ENCODE measurements at places on chromosomes 5 and 9.
A peak's percentile ranks its signal among the peaks of the same experiment; 100 is the strongest.

- DNase-seq: no peak
Observed at GRCh38 chr9:127720865-127721227, 5.0 kb downstream of the TTC16 start.

- DNase-seq: no peak
Observed at GRCh38 chr9:33211695-33212393, 28.1 kb upstream of the SPINK4 start.

DNA sequence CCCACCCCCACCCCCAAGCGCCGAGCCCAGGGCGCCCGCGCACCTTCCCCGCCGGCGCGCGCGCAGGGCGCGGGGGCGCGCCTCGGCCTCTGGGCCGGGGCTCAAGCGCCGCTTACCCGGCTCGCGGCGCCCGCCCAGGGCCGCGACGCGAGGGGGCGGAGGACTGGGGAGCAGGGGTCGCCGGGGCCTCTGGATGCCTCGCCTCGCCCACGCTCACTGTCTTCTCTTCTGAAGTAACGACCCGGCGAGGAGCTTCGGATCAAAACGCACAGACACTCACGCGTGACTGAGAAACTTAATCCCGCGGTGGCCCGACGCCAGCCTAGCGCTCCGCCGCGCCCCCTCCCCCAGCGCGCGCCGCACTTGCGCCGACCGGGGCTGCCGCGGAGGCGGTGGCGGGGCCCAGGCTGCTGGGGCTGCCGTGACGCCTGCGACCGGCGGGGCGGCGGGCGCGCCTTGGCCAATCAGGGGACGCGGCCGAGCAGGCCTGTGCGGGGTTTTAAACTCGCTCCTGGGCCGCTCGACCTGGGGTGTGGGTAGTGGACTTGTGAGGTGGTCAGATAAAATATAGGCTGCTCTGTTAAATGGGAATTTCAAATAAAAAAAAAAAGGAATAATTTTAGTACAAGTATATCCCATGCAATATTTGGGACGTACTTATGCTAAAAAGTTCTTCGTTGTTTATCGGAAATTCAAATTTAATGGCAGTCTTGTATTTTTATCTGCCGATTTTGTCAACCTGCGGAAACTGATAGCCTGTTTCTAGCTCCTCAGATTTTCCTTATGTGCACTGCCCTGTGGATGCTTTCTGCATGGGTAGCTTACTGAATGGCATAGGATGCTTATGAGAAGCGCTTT is at the start of gene MPDZ:
MPDZ (minus strand) TSS at position 409 of the 858 bp plus-strand sequence. CDS start 29,377 bp downstream, outside the sequence.
- peak; percentile 71 for DNase-seq

DNA sequence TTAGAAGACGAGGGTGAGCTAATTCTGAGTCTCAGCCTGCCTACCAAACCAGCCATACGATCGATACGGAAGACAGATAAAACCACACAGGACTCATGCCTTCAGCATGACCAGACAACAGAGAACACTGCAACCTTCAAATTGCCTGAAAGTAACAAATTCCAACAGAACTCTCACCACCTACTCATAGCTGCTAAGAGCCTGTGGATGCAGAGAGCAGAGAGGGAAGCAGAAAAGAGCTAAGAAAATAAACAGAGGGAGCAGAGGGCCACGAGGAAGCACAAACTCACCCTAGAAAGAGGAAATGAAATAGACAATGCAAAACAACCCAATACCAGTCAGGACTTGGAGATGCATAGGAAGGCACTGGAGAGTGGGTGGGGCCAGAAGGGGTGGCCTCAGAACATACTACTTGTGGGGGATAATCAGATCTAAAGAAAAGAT is 86.7 kb upstream of the TAS2R1 start:
- DNase-seq: no peak

DNA sequence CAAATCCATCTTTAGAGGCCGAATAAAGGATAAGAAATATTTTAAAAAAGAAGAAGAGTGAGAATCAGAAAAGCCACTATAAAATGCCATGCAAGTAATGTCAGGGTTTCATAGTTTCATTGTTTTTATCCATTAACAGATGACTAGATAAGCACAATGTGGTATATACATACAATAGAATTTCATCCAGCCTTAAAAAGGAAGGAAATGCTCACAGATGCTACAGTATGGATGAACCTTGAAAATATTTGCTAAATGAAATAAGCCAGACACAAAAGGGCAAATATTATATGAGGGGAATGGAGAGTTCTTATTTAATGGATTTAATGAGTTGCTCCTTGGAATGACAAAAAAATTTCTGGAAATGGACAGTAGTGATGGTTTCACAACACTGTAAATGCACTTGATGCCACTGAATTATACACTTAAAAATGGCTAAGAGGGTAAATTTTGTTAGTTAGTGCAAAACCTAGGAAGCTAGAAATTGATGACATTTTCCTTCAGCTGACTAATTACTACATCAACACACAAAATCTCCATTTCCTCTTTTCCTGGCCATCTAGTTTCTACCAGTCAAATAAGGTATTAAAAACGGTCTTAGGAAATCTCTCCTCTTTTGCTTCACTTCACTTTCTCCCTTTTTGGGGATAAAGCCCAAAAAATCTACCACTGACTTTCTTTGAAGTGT is 86.6 kb downstream of the GNA14 start:
- no peak for DNase-seq

GRCh38 chr5:121138952-121139351 is 674.9 kb downstream of the PRR16 start:
- no peak for DNase-seq

DNA sequence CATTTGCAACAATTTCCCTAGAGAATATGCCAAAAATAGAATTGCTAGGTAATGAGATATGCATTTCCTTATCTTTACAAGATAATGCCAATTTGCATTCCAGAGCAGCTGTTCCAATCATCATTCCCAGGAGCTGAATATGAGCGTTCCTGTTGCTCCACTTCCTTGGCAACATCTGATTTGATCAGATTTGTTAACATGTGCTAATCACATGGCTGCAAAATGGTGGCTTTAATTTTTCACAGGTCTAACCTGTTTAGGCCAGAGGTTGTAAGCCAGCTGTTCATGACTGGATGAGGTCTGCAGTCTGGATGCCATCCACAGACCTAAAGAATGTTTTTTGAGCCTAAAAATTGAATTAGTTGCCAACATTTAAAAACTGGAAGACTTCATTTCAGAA is 220.7 kb upstream of the IL12B start:
- DNase-seq: no peak

GRCh38 chr5:134142806-134143205 is 28.3 kb downstream of the TCF7 start:
- no peak for DNase-seq

DNA sequence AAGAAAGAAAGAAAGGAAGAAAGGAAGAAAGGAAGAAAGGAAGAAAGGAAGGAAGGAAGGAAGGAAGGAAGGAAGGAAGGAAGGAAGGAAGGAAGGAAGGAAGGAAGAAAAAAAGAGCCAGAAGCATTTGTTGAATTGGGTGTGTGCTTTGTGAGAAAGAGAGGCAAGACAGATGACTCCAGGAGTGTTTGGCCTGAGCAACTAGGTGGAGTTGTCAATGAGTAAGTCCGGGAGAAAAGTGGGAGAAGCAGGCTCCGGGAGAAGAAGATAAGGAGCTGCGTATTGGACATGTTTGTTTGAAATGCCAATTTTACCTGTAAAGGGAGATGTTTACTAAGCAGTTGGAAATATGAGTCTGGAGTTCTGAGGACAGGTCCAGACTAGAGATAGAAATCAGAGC is 15.1 kb upstream of the GCNT1 start:
- DNase-seq: no peak

DNA sequence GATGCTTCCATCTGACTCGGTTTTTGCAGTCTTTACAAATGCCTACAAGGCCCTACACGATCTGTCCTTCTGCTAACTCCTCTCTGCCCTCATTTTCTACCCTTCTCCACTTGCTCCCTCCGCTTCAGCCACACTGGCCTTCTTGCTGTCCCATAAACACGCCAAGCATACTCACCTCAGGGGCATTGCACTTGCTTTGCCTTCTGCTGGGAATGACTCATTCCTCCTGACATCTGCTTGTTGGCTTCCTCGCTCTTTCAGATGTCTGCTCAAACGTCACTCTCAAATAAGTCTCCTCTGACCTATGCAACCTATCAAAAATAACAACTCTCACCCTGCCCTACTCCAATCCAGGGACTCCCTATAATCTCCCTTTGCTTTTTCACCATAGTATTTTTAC is 28.2 kb downstream of the CDC25C start:
- DNase-seq: peak; percentile 37

- no peak for DNase-seq
Observed at GRCh38 chr5:76617675-76618074, 5.5 kb downstream of the F2RL2 start.

DNA sequence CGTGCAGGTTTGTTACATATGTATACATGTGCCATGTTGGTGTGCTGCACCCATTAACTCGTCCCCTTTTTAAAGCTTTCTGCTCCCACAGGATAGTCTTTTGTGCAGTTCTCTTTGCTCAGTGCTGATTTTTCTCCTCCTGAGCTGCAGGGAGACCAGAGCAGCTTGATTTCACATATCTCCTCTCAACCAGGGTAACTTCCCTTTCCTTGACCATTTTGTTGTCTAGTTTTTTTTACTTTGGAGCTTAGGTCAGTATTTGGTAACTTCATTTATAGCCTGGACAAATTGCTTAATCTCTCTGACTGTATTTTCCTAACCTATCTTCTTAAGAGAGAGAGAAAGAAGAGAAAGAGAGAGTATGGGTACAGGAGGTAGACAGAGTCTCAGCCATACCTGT is 137.1 kb upstream of the ZNF366 start:
- DNase-seq: no peak

DNA sequence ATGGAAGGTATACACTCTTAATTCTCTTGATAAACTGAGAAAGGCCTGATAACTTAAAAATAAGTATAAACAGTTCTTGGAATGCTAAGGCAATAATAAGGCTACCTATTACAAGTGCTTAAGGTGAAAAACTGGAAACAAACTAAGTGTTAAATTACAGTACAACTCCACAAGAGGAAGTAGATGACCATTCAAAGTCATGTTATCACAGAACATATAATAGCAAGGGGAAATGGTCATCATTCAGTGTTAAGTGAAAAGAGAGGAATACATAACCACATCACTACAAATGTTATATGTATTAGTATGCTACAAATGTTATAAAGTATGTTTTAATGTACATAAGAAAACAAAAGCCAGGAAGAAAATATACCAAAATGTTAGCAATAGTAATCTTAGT is 135.9 kb downstream of the CCDC192 start:
- no peak for DNase-seq

GRCh38 chr9:33162721-33163311 is 4.3 kb downstream of the B4GALT1 start:
- DNase-seq: no peak

GRCh38 chr5:66713998-66714397 is 117.8 kb downstream of the MAST4 start:
- no peak for DNase-seq

DNA sequence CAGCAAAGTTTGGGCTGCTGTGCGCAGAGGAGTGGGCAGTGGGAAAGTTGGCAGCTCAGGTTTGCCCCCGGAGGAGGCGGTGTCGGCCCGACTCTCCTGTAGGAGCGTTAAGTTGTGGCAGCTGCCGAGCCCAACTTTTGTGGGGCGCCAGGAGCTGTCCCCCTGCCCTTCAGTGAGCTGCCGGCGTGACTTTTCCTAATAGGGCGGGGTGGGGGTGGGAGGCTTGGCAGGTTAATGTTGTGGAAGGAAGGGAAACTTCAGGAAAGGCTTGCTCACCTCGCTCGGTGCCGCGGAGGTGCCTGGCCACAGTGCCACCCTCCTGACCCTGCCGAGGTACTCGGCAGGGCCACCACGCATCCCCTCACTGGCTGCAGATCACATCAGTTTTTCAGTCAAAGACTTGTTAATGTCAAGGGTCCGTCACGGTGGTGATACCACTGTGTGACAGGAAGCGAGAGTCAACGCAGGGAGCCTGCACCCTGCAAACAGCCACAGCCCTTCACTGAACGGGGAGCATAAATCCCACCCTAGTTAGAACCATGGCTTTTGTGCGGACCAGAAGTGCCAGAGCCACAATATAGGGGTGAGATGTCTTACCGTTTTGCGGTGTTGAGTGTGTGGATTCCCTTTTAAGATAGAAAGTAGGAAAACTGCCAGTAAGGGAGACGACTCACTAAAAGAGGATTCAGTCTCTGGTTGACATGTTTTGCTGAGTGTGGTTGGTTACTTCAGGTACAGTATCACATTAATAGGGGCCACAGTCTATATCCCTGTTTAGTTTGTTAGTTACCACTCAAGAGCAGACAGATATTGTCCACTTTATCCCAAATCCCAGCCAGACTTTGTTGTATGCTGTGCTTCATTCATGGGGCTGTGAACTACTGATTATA is 796 bp downstream of the LNPEP start:
- DNase-seq: peak; percentile 33

DNA sequence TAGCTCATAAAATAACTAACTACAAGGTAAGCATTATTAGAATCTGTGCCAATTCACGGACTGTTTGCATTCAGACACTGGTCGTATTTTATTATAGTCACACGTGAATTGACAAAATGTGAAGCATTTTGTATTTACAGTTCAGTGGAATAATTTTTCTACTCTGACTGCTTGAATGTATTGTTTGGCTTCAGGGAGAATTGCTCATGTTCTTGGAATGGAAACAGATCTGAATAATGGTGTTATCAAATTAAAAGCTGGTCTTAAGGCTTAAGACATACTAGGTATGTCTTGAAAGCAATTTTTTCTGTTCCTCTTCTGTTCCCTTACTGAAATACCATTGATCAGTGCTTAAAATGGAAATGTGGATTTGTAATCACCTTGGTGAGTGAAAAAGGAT is 543.7 kb upstream of the TLE4 start:
- DNase-seq: no peak

DNA sequence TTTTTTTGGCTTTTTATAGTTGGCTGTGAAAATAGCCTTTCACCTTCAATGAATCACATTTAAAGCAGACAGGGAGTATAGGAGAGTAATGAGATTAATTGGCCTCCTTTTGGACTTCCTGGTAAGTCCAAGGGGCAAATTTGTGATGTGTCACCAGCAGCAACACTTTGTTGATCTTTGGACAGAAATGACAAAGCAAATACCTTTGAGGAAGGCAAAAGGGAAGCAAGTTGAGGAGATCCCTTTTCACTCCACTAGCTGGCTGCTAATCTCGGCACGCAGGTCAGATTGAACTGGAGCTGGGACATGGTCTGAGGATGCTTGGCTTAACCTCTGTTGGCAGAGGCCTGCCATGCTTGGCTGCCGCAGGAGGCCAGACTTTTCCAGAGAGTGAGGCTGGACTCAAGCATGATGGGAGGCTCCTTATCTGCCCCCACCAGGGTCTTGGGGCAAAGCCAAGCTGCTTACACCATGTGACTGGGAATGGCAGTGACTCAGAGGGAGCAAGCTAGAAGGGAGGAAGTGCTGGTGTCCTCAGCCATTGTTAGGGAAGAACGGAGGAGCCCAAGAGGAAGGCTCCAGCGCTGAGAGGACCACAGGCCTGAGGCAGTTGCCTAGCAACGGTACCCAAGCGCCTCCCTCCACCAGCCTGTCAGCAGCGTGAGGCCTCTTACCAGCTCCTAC is 174.5 kb upstream of the MAP1B start:
- no peak for DNase-seq
